Renal cortex interstitium (tissue), 15 donors: ENCODE measurements at places on chromosomes 13 and 19.
A peak's percentile ranks its signal among the peaks of the same experiment; 100 is the strongest.

- DNase-seq = no peak
Observed at GRCh38 chr13:113538689-113539058, 45.9 kb upstream of the TFDP1 start.

DNA sequence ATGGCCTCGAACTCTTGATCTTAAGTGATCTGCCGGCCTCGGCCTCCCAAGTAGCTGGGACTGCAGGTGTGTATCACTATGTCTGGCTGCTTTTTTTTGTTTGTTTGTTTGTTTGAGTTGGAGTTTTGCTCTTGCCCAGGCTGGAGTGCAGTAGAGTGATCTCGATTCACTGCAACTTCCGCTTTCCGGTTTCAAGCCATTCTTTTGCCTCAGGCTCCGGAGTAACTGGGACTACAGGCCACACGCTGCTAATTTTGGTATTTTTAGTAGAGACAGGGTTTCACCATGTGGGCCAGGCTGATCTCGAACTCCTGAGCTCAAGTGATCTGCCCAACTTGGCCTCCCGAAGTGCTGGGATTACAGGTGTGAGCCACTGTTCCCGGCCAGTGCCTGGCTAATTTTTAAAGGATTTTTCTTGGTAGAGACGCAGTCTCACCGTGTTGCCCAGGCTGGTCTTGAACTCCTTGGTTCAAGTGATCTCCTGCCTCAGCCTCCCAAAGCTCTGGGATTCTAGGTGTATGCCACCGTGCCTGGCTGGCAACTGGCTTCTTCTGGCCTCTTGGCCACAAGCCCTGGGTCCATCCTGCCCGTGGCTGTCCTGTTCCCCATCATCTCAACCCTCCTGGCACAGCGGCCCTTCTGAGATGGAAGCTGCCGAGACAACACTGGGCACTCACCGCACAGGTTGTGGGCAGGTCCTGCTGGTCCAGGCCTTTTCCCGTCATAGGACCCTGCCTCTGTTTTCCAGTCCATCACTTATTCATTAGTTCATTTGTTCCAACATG lies 11.5 kb downstream of the TECR start:
- DNase-seq = no peak

GRCh38 chr19:8184274-8184673 lies 24.9 kb upstream of the CERS4 start:
- no peak for DNase-seq

GRCh38 chr13:23928985-23929384 lies 31.7 kb upstream of the C1QTNF9B start:
- DNase-seq = no peak

DNA sequence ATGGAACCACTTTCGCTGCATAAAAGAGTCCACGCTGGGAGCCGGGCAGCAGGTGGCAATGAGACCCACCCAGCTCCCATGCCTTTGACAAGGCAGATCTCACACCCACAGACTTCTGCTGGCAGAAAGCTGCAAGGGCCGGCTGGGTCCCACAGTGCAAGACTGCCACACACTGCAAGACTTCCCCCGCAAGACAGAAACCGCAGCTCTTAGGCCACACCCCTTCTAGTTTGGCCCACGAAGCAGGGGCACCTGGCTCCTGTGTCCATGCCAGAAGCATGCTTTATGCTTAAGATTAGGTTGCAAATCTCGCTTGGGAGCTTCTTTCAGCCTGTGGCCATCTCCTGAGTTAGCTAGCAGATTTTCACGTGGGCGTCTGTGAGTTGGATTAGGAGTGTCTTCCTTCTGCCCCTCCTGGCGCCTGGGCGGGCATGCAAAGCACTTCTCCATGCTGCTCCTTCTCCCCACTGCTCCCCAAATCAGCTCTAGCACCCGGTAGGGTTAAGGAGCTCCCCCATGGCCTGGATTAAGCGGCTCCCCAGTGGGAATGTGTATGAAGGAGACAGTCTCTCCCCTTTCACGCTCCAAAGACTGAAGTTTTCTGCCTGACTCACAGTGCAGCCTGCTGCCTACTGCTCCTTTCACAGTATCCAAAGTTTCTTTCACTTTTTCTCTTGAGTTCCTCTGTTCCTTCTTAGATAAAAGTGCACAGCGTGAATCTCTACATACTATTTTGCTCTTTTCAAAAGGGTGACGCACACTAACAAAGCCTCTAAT lies 17.7 kb downstream of the GPC6 start:
- no peak for DNase-seq

DNA sequence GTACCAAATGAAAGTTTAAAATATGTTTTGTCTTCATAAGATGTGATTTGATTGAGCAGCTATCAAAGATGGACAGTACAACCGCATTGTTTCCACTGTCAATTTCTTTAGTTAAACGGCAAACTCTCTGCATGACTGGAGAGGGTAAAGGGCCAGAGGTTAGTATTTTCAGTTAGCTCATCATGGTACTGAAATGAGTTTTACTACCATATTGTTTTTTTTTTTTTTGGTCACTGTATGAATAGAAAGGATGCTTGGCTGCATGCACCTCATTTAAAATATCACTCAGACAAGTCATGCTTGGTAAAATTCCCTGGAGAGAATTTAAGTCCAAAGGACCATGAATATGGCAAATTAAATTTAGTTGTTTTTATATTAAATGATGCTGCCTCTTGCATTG lies 942.1 kb upstream of the SPRY2 start:
- DNase-seq = no peak

- no peak for DNase-seq
Observed at GRCh38 chr13:107329991-107330390, 762.1 kb upstream of the ARGLU1 start.

DNA sequence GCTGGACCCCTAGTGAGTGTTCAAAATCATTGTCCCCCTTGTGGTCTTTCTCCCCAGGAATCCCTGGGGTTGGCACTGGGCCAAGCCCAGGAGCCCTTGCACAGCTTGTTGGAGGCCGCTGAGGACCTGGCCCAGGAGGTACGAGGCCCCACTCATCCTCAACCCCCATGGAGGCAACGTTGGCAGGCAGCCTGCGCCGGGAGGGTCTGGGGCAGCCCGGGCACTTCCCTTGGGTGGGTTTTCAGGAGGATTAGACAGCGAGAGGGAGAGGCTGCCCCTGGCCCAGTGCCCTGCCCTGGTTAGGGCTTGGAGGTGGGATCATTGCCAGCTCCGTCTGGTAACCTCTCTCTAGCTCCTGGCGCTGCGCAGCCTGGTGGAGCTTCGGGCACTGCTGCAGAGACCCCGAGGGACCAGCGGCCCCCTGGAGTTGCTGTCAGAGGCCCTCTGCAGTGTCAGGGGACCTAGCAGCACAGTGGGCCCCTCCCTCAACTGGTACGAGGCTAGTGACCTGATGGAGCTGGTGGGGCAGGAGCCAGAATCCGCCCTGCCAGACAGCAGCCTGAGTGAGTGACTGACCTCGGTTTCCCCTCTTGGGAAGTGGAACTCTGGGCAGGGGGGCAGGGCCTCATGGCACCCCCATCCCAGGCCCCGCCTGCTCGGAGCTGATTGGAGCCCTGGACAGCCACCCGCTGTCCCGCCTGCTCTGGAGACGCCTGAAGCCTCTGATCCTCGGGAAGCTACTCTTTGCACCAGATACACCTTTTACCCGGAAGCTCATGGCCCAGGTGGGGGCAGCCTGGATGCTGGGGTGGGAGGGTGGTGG lies 3.0 kb downstream of the ABCA7 start:
- DNase-seq = no peak

- peak; percentile 90 for DNase-seq
Observed at GRCh38 chr19:46713781-46714443, 3.0 kb downstream of the PRKD2 start.

- DNase-seq = no peak
Observed at GRCh38 chr13:48562296-48563066, 29.6 kb upstream of the RCBTB2 start.

DNA sequence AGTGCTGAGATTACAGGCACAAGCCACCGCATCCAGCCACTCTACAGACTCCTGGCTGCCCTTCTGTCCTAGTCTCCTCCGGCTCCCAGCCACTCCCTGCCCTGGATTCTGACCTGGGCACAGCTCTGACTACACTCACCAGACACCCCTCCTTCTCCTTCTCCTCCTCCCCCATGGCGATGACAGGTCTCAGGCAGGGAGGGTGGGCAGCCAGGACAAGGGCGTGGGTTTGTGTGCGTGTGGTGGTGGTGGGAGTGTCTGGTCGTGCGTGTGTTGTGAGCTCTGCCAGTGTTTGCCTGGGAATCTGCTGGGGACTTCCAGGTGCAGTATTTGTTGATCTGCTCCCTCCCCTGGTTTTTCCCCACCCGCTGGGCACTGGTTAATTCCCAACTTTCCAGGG lies 3.0 kb upstream of the NCCRP1 start:
- no peak for DNase-seq

DNA sequence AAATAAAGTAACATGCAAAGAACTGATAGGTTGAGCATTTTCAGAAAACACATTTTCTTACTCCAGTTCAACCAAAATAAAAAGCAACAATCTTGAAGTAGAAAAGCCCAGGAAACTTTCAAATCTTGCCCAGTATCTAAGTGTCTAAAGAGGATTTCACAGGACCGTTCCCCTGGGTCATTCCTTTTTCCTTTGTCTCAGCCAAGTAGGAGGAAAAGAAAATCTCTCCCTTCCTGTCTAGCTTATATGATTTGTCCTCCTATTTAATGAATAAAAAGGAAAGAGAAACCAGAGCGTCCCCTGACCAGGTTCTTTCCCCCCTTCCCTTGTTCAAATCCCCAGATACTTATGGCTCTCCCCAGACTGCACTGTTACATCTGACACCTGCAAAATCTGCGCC lies 248.0 kb downstream of the KCTD12 start:
- no peak for DNase-seq

GRCh38 chr19:13127051-13127450 lies 9.0 kb downstream of the NACC1 start:
- no peak for DNase-seq

DNA sequence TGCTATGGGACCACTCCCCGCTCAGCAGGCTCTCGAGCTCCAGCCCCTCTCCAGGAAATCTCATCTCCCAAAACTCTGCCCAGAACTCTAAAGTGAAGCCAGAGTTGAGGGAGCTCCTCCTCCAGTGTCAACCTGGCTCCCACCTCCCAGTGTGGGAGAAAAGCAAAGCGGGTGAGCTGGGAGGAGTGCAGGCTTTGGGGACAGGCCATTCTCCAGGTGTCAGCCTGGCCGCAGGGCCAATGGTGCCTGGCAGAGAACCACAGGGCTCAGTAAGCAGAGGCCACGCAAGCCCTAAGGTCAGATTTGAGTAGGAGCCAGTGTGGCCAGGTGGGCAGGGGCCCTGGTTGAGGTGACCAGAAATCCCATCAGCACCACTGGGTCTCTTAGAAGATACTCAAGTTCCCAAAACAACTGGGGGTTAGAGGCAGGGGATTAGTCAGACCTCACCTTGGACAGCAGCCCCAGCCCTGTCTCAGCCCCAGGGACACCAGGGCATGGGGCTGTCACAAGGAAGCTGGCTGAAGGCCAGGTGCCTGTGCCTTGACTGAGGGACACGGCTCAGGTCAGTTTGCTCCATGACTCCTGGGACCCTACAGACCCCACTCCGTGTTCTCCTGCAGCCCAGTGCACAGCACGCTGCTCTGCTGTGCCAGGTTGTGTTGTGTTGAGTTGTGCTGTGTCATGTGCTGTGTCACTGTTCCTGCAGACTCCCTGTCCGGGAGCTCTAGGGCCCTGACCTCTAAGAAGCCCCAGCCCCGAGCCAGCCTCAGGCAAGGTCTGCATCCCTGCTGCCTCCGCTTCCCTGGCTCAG lies 2.8 kb upstream of the ZNF181 start:
- no peak for DNase-seq

GRCh38 chr13:101522607-101523006 lies 70.1 kb downstream of the ITGBL1 start:
- no peak for DNase-seq

DNA sequence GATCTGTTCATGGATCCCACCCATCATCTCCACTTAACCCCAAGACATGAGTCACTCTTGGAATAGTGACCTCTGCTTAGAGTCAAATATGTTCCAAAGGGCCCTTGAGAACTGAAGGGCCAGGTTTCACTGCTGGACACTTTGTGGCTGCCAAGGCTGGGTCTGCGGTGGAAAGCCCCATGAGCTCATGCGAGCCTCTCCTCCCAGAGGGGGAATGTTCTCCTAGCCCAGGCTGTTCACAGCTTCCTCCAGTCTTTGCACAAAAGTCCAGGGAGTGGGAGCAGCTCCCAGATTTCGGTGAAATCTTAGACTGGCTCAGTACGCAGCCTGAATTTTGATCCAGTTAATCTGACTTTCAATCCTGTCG lies 732 bp upstream of the DCLK1 start:
- no peak for DNase-seq

GRCh38 chr19:57465680-57466381 lies 8.9 kb upstream of the VN1R1 start:
- no peak for DNase-seq

DNA sequence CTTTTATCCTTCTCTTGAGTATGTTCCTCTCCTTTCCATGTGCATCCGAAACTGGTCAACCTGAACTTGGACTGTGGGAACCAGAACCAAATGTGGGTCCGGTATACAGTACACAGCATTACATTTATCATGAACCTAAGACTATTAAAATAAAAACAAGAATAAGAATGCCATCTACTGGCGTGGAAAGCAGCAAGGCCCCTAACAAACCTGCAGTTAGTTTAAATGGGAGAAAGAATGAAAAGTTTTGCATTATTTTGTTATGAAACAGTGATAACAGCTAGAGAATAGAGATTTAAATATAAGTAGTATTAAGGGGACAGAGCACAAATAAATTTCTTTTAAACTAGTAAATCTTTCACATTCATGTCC lies 159.5 kb downstream of the RBM26 start:
- DNase-seq = no peak

- no peak for DNase-seq
Observed at GRCh38 chr19:58279925-58280316, 1.2 kb downstream of the ZNF8 start.

DNA sequence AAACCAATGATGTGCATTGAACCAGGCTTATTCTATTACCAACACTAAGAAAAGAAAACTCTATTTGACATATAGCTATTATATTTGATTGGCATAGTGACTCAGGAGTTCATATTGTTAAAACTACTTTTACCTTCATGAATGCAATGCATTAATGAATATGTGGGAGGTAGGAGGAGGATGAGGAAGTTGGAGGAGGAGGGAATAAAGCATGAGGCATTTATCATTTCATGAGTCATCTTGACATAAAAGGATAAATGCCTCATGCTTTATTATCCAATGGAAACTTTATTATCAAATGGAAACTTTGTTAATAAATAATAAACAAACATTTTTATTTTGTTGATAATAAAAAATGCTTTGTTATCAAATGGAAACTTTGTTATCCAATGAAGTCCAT lies 116.5 kb downstream of the SPRY2 start:
- DNase-seq = no peak

GRCh38 chr13:72886272-72887067 lies 104.5 kb downstream of the PIBF1 start:
- no peak for DNase-seq

DNA sequence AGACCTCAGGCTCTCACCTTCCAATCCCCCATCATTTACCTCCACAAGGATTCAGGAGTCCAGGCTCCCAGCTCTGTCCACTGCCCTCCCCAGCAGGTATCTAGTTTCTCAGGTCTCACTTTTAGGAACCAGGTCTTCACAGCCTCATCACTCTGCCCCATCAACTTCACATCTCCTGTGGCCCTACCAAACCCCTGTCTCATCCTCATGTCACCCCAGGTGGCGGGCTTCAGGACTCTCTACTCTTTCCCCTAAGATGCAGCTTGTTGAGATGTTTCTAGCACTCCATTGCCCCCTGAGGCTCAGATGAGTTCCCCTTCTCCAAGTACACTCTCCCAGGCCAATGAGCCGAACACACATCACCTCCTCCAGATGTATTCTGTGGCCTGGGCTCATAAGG lies 1.5 kb downstream of the PPFIA3 start:
- DNase-seq = no peak
